ENCODE measurements at places on chromosomes 7 and 10.

DNA sequence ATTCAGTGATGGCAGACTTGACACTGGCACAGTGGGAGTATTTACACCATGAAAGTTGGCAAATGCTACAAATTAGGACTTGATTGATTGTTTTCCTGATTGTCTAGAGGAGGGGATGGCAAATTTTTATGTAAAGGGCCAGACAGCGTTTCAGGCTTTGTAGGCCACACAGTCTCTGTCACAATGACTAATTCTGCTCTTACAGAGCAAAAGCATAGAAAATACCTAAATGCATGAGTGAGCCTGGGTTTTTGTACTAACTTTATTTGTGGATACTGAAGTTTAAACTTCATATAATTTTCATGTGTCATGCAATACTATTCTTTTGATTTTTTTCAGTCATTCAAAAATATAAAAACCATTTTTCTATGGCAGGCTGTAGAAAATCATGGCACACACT lies 9.0 kb upstream of the ARMS2 start:
- no peak for DNase-seq

DNA sequence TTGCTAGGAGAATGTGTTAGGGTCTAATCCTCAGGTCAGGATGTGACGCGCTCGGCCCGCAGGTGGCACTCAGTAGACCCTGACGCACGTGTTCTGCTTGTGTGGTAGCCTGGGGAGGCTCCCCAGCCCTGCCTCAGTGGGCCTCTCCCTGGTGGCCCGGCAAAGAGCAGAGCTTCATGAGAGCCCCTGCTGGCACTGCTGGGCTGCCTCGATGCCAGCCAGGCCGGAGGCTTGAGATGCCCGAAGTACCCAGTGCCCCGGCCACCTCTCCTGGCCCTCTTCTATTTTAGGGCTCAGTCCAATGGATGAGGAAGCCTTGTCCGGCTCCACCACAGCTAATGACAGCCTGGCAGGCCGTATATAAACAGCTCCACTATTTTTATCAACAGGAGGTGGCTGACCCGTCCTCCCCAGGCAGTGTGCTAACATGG lies 42.0 kb downstream of the PRF1 start:
- no peak for DNase-seq

DNA sequence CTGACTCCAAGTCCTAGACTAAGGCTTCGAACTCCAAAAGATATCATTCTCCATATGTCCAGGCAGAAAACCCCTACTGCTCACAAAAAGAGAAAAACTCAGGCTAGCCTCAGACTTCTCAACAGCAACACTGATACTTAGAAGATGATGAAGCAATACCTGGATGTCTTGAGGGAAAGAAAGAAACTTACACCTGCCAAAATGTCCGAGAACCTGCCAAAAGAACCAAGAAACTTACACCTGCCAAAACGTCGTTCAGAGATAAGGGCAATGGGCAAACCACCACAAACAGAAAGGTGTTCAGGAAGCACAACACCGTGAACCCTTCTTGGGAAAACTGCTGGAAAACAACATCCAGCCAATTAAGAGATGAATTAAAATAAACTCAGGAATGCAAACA lies 15.3 kb downstream of the ABLIM1 start:
- DNase-seq, result no peak

DNA sequence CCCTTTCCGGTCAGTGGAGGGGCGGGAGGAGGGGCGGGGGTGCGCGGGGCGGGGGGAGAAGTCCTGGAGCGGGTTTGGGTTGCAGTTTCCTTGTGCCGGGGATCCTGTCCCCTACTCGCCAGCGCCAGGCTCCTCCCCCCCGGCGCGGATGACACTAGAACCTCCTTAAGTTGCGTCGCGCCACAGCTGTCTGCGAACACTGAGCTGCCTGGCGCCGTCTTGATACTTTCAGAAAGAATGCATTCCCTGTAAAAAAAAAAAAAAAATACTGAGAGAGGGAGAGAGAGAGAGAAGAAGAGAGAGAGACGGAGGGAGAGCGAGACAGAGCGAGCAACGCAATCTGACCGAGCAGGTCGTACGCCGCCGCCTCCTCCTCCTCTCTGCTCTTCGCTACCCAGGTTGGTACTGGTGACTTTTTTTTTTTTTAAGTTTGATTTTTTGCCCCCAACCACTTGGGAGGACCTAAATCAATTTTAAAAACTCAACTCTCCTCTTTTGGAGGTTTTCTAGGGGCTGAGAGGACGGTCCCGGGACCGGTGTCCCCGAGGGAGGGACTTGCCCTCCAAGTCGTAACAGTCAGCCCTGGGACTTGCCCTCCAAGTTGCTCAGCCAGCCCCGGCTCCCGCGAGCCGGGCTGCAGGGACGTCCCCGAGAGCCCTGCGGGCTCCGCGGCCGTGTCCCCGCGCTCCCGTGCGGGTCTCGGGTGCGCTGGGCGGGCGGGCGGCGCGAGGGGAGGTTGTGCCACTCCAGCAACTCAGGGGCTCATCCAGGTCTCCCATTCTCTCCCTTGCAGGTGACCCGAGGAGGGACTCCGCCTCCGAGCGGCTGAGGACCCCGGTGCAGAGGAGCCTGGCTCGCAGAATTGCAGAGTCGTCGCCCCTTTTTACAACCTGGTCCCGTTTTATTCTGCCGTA lies at the start of gene GATA3:
Gene GATA3 (plus strand): TSS at position 195 of the 914 bp plus-strand sequence. CDS start 968 bp downstream, outside the sequence.
- peak; percentile 28 for DNase-seq

GRCh38 chr10:122213766-122214165 lies 57.3 kb upstream of the BTBD16 start:
- DNase-seq, result no peak

DNA sequence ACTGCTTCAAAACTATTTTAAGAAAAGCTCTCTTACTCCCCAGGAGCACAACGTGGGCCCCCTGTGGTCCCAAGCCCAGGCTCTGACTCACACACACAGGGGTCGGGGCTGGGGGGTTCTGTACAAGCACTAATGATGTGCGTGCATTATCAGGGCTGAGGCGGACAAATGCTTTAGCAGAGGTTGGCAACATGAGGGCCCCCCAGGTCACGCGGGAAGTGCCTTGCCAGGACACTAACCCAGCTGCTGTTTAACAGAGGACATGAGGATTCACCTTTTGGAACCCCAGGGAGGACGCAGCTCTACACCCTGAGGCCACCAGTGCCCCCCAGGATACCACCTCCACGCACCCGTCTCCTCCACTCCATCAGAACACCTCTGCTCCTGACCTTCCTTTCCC lies 342.8 kb downstream of the DNAJB6 start:
- no peak for DNase-seq

- DNase-seq, result no peak
Observed at GRCh38 chr10:119041326-119041725, 11.8 kb downstream of the NANOS1 start.

- no peak for DNase-seq
Observed at GRCh38 chr7:92133133-92133736, 1.0 kb downstream of the CYP51A1 start.

DNA sequence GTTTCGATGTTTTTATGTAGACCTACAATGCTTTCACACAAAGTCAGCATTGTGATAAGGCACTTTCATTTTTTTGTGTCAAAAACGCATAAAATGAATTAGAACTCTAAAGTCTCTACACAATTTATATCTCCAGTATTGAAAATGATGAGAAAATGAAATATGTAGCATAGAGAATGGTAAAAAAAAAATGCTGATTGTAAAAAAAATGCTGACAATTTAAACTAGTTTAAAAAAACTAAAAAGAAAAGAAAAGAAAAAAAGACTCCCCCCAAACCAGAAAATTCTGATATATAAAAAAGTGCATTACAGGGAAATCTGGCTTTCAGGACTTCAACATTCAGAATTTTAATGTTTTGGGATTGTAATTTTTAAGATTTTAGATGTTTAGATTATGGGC lies 148.1 kb downstream of the FZD1 start:
- no peak for DNase-seq

GRCh38 chr10:117884093-117884492 lies 162.6 kb downstream of the RAB11FIP2 start:
- no peak for DNase-seq

- DNase-seq, result no peak
Observed at GRCh38 chr7:129650056-129650758, 38.7 kb downstream of the NRF1 start.

GRCh38 chr10:86690657-86691084 lies 22.4 kb downstream of the LDB3 start:
- no peak for DNase-seq

- DNase-seq, result no peak
Observed at GRCh38 chr10:71754562-71754961, 18.8 kb downstream of the VSIR start.
